ENCODE measurements at places on chromosomes 2 and 18.

DNA sequence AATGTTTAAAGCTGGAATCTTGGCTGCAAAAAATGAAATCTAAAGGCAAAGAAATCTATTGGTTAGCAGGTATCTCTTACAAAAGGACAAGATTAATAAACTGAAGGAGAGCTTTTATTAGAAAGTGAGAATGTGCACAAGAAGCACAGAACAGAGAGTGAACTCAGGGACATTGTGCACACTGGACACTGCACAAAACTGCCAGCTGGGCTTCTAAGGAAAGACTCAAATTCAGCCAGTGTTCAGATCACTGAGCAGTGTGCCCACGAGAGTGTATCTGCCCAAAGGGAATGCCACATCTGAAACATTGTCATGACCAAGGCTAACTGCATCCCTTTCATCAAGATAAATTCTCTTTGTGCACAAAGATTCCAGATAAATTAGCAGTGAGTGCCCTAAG lies 129.7 kb upstream of the KCNH7 start:
- no peak for DNase-seq

- DNase-seq: no peak
Measured at GRCh38 chr2:205868773-205869333, 186.6 kb downstream of the NRP2 start.

DNA sequence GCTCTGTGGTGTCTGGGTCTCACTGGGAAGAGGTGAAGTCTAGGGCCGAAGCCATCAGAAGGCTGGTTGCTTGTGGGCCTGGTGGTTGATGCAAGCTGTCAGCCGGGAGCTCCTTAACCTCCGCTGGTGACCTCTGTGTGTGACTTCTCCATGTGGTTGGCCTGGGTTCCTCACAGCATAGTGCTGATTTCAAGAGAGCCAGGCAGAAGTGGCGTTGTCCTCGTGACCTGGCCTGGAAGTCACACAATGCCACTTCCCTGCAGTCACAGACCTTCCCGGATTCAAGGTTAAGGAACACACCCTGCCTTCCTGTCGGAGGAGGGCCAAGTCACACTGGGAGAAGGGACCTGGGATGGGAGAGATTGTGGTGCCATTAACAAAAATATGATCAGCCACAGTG lies 303.7 kb upstream of the HS6ST1 start:
- peak; percentile 41 for DNase-seq

DNA sequence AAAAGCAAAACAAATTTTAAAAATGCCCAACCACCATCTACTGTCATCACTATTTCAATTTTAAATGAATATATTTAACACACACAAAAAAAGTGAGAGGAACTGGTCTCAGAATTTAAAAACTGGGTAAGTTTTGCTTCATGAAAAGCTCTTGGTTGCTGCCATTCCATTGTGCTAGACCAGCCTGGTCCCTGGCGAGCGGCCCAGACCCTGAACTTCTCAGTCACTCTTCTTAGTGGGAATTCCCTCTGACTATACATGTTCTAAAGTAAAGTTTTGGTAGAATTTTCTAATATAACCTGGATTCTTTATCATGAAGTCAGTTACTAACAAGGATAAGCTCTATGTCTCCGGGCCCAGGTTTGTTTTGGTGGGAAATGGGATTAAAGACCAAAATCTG lies 34.8 kb upstream of the TMEM177 start:
- DNase-seq: no peak

DNA sequence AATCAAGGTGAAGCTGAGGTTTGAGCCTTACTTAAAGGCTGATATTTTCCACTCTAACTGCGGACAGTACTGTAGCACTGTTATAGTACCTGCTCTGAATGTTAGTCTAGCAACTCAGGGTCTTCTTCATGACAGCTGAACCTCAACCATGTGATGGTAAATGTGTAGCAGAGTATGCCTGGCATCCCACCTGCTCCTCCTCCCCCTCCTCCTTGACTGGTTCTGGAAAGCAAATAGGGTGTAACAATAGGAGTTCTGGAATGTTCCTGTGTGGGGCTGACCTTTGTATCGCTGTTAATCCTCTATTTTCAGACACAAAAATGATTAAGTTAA lies 447 bp upstream of the CCL20 start:
- no peak for DNase-seq

GRCh38 chr2:120729406-120730399 lies 6.0 kb upstream of the GLI2 start:
- DNase-seq: no peak

DNA sequence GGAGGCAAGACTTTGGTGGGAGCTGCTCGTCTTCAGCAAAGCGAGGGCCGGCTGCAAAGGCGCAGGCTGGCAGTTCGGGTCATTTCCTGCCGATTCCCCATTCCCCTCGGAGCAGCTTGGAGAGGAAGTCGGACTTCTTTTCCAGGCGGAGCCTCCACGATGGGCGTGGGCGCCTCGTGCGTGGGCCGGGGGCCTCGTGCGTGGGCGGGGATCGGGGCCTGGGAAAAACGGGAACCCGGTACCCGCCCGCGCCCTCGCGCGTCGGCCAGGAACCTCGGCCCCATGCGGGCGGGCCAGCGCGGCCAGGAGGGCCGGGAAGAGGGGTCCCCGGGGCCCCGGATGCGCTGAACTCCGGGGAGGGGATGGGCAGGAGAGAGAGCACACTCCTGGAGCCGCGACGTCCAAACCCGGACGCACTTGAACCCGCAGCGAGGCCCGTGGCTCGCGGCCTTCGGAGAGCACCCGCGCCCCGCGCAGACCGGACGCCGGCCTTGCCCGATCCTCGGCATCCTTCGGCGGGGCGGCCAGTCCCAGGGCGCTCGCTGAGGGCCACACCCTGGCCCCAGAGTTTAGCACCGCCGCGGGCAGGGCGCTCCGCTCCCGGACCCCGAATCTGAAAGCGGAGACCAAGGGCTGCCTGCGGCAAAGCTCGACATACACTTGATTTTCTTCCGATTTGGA lies 368.4 kb downstream of the MTX2 start:
- DNase-seq: peak; percentile 66

GRCh38 chr2:220552790-220553535 lies 925.5 kb downstream of the SLC4A3 start:
- no peak for DNase-seq

- DNase-seq: no peak
Measured at GRCh38 chr2:5713101-5713500, 20.9 kb downstream of the SOX11 start.

DNA sequence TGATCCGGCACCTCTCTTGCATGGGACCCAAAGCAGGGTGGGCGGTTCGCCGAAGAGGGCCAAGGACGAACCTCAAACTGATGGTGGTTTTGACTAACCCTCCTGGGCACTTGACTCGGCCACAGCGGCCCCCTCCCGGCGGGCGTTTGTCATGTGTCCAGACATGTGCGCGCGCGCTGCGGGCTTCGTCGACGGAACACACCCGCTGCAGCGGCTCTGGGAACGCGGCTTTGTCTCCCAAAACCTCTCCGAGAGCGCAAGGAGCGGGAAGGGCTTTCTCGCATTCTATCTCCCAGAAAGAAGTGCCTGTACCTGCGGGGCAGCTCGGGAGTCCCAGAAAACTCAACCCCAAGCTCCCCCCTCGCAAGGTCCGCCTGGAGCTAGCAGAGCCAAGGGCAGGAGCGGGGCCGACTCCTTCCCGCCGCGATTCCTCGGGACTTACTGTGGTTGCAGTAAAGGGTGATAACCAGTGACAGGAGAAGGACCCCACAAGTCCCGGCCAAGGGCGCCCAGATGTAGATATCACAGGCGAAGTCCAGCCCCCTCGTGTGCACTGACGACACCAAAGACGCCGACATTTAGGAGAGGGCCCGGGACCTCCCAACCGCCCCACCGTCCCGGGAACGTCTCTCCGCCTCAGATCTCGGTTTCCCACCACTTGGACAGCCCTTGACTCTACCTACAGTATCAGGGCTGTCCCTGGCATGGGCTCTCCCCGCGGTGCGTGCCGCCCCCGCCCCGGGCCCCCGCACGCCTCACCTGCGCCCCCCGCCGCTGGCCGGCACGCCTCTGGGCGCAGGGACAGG lies 1.6 kb downstream of the CD8A start:
- peak; percentile 62 for DNase-seq

- DNase-seq: no peak
Measured at GRCh38 chr2:31886700-31887099, 124.1 kb downstream of the MEMO1 start.

DNA sequence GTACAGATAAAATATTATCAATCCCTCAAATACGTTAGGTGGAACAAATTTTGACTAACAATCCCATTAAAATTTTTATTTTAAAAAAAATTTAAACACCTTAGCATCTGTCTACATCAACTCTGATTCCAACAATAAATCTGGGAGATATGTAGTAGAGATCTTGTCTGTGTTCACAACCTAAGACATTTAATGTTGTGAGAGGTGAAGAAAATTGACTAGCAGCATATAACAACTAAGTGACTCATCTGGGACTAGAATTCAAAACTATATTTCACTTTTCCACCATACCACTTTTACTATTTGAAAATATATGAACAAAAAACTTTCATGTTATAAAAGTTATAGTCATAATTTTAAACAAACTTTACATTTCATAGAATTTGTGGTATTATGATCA lies 97.9 kb downstream of the ATAD2B start:
- no peak for DNase-seq

DNA sequence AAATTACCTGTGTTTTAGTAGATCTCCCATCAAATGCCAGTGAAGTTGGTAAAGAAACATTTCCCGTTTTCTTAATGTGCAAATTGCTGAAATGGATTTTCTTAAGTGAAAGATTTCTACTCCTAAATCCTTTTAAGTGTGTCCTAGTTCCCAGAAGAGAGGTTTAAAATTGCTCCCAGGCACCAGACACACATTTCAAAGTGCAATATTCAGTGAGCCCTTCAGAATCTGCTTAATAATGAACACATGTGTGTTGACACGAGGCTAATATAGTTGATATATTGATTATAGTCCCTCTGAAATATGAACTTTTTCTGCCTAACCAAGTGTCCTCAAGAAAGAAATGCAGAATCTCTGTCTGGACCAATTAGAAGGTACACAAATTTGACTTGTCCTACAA lies 861.7 kb upstream of the CNTNAP5 start:
- DNase-seq: no peak

DNA sequence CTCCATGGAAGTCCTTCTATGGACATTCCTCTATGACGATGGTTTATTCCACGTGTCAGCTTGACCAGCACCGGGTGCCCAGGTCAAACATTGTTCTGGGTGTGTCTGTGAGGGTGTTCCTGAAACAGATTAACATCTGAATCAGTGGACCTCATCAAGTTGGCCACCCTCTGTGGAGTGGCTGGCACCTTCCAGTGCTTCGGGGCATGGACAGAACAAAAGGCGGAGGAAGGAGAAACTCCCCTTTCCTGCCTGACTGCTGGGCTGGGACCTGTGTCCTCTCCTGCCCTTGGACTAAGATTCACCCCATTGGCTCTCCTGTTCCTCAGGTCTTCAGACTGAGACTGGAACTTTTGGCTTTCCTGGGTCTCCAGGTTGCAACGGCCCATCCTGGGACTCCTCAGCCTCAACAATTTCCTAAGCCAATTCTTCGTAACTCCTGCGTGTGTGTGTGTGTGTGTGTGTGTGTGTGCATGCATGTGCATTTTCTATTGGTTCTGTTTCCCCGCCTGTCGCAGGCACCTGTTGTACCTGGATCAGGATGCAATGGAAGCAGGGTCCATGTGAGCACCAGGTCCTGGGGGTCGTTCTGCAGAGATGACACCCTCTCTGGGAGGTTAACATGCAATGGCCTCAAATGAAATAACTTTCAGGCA lies 357.2 kb upstream of the SALL3 start:
- no peak for DNase-seq

DNA sequence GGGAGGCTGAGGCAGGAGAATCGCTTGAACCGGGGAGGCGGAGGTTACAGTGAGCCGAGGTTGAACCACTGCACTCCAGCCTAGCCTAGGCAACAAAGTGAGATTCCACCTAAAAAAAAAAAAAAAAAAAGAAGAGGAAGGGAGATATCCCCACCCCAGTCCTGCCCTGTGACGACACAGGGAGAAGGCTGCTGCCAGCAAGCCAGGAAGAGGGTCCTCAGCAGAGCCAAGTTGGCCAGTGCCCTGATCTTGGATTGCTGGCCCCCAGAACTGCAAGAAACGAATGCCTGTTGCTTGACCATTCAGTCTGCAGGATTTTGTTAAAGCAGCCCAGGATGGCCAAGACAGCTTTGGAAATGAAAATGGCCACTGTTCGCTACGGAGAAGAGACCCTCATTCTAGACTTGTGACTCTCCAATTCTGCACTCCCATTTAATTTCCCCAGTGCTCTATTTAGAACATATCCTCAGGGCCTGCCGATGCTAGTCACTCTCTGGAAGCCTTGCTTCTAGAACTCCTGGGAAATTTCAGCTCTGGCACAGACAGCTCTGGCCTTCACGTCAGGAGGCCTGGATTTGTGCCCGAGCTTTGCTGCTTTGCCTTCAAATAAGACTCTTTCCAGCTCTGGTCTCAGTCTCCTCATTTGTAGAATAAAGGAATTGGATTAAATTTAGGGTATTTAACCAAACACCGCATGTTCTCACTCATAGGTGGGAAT lies 15.7 kb upstream of the AMMECR1L start:
- DNase-seq: peak; percentile 90

GRCh38 chr2:150484461-150485021 lies 2.9 kb downstream of the RND3 start:
- no peak for DNase-seq

GRCh38 chr18:49460976-49461601 lies 644 bp upstream of the DYM start:
- no peak for DNase-seq

DNA sequence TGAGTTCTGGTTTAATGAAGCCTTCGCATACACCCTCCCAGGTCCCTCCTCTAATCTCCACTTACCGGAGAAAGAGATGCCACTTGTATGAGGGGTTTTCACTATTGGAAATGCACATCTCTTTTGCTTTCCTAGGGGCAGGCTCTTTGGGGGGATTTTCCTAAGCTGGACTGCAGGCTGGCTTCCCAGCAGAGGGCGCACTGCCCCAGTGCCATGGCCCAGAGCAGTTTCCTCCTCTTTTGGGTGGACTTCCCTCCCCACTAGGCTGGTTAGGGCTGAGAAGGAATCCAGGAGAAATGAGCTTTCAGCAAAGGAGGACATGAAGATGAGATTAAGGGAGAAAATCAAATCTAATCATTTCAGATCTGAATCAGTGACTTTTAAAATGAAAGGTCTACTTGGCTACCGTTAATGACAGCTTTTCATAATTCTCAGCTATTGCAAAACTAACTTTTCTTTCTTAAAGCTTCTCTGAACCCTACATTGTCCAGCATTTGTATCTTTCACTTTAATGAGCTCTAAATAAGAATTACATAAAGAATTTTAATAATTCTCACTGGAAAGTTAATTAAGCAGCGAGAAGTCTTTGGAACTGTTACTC lies 784.1 kb upstream of the FANCL start:
- DNase-seq: peak; percentile 75

DNA sequence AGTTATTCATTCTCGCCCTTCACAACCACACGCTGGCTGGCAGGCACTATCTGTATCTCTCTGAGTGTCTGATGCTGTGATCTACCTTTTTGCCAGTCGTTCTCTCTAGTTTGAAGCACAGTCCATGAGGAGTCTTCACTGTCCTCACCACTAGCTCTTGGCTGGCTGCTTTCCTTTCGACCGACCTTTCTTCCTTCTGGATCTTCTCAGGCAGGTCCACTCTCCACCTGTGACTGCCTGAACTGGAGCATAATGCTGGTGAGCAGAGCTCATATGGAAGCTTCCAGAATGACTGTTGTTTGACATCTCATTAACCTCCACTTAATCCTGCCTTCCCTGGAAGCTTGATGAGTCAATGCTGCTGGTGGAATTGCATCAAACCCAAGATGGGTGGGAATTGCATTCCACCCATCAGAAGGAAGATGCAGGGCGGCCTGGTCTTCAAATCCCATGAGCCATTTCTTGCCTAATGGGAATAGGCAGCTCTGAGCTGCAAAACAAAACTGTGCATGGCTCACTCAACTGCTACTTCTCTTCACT lies 283.5 kb upstream of the HDAC4 start:
- no peak for DNase-seq

- no peak for DNase-seq
Measured at GRCh38 chr2:73998451-73998850, 13.7 kb downstream of the TET3 start.

Data from pancreas (tissue), 10 donors.